SHP77 (cell line): ENCODE measurements at places on chromosomes 11 and 22.
A peak's percentile ranks its signal among the peaks of the same experiment; 100 is the strongest.

DNA sequence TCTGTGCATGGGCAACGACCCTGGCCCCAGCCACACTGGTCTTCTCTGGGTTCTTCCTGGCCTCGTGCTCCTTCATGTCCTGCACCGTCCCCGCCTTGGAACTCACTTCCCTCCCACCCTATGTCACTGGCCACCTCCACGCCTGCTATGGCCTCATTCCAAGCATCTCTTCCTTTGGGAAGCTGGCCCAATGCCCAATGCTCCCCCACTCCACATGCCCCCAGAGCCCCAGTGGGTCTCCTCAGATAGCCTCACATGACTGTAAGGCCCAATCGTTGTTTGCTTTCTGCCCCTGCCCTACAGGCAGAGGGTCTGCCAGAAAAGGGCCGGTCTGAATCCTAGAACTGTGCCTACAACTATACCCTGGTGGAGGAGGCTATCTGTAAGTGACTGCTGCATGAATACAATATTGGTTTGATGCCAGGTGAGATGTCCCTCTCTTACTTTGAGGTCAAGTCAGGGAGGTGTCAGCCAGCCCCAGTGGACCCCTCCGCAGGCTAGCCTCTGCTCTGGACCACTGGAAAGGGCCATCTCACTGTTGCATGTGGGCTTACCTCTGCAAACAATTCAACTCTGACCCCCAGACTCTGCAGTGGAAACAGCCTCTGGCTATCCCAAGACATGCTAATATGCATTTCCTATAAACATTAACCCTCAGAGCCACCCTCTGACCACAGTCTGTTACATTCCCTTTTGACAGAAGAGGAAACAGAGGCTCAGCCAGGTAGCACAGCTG lies 2.1 kb upstream of the GNAZ start:
- DNase-seq = no peak

GRCh38 chr22:35483730-35484129 lies 56.9 kb upstream of the RASD2 start:
- DNase-seq = no peak

GRCh38 chr22:19965771-19966709 lies 24.4 kb upstream of the TXNRD2 start:
- no peak for DNase-seq

GRCh38 chr11:105899772-105900171 lies 122.3 kb downstream of the MSANTD4 start:
- DNase-seq = no peak

GRCh38 chr11:64035576-64035975 lies at the start of gene FLRT1:
Gene FLRT1, plus strand, starts transcription at chr11:64035931. Its CDS starts 80,337 bp downstream, at chr11:64116268.
- no peak for DNase-seq

DNA sequence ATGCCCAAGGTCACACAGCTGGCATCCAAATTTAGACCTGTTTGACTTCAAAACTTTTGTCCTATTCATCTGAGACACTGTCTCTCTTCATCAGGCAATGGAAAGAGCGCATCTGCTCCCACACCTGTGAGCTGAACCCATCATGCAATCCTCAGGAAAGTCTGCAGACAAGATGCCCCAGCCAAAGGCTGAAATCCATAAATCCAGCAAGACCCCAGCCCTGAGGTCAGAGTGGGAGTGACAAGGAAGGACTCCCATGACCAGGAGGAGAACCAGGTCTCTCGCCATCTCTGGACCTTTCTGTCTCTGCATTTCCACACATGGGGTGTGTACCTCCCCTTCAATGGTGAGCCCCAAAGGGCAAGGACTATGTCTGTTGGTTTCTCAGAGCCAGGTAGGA lies 83.6 kb upstream of the HMGXB4 start:
- DNase-seq = no peak

- DNase-seq = no peak
Measured at GRCh38 chr11:95827696-95828095, 37.4 kb downstream of the CEP57 start.

GRCh38 chr11:13364388-13364787 lies 86.8 kb downstream of the BMAL1 start:
- no peak for DNase-seq

DNA sequence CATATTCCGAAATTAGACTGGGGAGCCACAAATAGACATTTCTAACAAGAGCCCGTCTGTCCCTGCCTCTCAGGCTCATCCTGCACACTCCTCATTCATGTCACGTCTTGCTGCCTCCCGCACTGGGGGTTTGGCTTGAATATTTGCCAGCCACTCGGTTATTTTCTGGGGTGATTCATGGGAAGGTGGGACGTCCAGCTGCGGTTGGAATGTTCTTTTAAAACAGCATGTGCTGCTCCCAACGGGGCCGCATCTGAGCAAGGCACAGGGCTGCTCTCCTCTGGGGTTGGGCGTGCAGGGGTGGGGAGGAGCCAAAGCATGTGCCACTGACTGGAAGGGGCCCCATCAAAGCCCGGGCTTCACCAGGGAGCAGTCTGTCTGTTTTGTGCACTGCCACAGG lies 25.9 kb upstream of the SLC5A4 start:
- DNase-seq = no peak

DNA sequence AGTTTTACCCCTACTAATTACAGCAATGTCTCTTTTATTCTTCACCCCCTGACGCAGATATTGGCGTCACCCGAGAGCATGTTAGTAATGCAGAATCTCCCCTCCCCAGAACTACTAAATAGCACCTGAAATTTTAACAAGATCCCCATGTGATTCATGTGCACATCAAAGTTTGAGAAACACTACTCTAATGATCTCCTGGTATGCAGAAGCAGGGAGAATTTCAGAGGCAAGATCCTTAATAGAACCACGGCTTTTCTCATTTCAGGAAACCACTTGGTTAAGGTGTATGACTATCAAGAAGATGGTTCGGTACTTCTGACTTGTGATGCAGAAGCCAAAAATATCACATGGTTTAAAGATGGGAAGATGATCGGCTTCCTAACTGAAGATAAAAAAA lies 5.3 kb downstream of the CD3G start:
- DNase-seq = no peak

- DNase-seq = no peak
Measured at GRCh38 chr11:121795174-121795573, 320.8 kb downstream of the BLID start.

GRCh38 chr22:33873186-33873585 lies 47.1 kb downstream of the LARGE1 start:
- no peak for DNase-seq

DNA sequence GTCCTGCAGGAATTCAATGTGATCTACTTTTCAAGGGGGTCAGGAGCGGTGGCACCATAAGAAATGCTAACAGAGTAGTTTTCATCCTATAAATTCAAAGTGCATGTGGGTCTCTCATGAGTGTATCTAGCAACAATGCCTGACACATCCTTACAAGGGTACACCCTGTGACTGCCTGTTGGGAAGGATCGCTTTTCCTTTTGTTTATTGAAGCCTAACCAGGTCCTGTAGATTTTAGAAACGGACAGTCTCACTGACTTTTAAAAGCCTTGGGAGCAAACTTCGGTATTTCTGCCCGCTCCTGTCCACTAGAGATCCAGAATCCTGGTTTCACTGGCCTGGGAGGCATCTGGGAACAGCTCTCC lies 102.4 kb downstream of the MICAL2 start:
- DNase-seq = no peak

DNA sequence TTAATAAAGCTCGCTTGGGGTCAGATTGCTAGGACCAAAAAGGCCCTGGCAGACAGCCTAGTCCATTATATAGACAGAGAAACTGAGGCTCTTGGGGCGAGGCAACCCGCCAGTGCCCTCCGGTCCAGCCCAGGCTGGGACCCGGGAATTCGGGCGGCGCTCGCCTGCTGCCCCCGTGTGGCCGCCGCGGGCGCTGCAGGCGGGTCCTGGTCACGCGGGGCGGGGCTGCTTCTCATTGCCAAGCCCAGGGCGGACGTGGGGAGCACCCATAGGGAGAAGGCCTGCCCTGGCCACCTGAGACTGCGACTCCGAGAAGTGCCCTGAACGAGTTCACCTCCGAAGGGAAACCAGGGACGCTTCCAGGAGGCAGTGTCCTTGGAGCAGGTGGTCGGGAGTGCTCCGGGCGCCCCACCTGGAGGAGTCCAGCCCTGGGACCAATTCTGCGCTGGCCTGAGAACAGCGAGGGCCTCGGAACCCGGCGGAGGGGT lies 36.0 kb upstream of the CSNK1E start:
- DNase-seq = peak; percentile 5

DNA sequence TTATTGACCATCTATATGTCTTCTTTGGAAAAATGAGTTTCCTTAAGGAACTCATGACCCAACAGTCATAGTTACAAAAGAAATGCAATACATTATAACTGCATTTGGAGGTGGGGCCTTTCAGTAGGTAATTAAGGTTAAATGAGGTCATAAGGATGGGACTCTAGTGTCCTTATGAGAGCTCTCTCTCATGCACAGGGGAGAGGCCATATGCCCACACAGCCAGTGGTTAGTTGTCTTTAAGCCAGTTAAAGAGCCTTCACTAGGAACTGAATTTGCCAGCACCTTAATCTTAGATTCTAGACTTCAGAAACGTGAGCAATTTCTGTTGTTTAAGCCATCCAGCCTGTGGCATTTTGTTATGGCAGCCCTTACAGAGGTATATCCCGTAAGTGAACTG lies 27.3 kb downstream of the INTS4 start:
- no peak for DNase-seq

DNA sequence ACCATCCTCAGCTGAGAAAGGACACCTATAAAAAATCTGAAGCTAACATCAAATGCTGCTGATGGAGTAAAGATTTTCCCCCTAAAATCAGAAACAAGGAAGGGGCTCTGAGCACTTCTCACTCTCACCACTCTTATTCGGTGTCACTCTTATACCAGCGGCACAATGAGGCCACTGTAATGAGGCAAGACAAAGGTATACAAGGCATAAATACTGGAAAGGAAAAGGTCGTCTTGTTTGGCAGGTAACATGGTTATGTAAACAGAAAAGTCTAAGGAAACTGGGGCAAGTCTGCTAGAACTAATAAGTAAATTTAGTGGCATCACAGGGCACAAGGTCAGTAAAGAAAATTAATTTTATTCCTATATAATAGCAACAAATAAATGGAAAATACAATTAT lies 8.1 kb upstream of the MOB2 start:
- no peak for DNase-seq

DNA sequence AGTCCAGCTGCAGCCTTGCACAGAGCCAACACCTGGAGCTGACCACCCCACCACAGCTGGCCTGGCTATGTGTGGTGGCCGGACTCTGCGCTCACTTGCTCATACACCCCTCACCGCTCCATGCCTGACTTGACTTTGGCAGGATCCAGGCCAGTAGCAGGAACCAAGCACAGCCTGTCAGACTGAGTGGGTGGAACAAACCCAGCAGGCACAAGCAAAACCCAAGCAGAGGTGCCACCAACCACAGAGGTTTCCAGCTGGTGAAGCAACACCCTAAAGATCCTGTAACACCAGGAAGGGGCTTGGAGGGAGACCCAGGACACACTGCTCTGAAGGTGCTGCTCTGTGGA lies 44.9 kb upstream of the WNT11 start:
- DNase-seq = no peak

GRCh38 chr11:27582621-27583020 lies 76.1 kb upstream of the LIN7C start:
- DNase-seq = no peak

- no peak for DNase-seq
Measured at GRCh38 chr11:4065601-4066377, 28.8 kb upstream of the RRM1 start.

DNA sequence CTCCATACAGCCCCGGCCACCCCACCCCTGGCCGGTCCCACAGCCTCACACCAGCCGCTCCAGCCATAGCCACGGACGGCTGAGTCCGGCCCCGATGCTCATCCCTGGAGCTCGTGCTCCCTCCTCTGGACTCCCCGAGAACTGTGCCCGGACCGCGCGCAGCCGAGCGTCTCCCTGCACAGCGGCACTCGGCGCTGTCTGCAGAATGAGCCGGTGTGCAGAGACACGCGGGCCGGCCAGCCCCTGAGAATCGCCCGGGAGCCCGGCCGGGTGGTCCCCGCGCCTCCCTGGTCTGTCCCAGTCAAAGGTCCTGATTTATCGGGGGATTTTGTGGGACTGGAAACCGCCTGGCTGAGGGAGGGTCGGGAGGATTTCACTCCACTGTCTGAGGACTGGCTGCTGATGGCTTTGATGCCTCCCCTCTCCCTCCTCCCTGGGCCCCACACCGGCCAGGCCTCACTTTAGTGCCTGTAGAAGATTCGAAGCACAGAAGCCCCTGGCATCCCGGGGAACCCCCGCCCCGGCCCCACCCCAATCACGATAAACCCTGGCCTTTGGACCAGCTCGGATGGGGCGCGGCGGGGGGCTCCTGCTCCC lies 102.7 kb downstream of the BRD1 start:
- peak; percentile 87 for DNase-seq

DNA sequence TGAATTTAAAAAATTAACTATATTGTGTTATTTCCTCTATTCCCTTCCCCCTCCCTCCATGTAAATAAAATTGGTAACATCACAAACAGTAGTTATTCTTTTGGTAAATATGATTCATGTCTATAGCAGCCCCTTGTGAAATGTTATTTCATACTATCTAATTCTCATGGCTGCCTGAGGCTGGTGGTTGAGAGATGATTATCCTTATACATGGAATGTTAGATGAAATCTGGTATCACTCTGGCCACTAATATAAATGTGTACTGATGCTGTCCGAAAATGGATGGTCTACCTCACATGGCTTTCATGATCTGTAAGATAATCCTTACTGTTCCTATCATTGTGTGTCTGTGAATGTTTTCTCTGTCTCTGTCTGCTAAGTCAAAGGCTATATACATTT lies 25.0 kb upstream of the EXPH5 start:
- DNase-seq = no peak

GRCh38 chr11:8249482-8249881 lies 14.2 kb downstream of the LMO1 start:
- no peak for DNase-seq

DNA sequence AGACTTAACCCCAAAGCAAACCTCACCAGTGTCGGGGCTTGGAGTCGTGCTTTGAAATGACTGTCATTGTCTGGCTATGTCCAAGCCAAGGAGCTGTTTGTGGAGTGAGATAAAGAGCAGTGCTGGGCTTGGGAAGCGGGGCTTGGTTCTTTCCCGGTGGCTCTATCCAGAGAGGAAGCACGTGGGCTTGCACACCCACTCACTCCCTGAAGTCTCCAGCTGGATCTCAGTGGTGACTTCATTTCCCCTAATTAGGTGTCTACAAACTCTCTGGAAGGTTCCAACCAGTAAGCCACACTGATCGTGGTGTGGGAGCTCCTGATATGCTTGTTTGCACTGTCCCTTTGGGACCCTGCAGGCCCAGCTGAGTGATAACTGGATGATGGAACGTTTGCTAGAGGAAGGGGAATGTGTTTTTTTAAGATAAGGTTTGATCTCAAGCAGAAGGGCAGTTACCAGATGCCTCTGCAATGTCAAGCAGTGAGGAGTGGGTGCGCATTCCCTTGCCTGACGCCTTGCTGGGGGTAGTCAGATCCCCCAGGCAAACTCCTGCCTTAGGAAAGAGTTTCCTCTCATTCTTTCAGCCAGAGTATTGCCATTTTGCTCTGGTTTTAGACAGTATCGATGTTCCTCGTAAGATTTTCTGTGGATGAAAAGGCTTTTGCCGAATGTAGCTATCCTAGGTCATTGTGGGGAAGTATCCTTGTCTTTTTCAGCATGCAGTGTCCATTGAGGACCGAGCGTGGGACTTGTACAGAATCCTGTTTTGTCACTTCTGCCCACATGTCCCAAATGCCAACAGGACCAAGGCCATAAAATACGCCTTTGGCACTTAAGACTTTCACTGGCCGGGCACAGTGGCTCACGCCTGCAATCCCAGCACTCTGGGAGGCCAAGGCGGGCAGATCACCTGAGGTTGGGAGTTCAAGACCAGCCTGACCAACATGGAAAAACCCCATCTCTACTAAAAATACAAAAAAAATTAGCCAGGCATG lies 90.9 kb downstream of the MICAL2 start:
- DNase-seq = no peak

GRCh38 chr22:44191036-44191454 lies 10.3 kb downstream of the PARVG start:
- DNase-seq = no peak
